ENCODE measurements at places on chromosomes 12 and 14.
A peak's percentile ranks its signal among the peaks of the same experiment; 100 is the strongest.

DNA sequence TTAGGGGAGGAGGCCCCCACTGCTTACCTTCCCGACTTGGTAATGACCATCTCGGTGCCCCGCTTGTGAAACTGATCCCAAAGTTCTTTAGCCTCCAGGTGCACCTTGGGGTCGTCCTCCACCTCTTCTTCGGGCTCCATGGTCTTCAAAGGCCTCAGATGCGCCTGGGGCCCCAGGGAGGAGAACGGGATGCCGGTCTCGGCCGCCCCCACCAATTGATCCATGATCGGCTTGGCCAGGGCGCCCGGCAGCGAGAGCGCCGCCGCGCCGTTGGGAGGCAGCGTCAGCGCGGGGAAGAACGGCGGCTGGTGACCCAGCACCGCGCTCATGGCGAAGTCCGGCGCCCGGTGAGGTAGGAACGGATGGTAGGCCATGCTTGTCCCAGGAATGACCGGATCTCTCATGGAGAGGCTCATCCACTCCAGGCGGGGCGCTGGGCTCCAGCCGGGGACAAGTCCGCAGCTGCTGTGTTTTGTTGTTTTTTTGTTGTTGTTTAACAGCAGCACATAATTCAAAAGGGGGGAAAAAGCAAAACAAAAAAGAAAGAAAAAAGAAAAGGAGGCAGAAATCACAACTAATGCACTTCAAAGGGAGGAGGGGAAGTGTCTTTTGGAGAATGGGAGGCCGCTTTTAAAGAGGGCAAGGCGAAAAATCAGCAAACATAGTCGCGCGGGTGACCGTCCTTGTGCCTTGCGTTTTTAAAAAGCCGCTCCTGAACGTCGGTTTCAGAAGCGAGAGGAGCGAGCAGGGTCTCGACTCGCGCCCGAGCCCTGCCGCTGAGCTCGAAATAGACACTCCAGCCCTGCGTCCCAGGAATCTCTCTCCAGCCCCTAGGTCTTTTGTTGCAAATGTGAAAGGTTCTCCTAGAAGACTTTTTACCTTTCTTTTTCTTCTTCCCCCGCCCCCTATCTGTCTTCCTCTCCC, 928 bp downstream of the TBX3 start:
- no peak for DNase-seq

DNA sequence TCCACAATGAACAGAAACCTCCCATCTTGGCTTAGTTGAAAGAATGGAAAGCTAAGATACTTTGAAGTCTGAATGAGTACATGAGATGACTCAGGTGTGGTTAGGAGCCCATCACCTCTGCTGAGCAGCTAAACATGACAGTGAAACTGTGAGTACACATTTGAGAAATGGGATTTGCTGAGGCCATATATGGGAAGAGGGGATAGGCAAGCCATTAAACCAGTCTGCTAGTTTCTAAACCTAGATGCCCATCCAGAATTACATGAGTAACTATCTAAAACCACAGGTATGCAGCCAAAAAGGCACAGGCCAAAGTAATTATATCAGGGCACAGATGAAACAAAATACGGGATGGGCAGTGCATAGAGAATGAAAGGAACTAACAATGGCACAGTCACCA, 41.2 kb downstream of the NKX2-1 start:
- DNase-seq, result no peak

DNA sequence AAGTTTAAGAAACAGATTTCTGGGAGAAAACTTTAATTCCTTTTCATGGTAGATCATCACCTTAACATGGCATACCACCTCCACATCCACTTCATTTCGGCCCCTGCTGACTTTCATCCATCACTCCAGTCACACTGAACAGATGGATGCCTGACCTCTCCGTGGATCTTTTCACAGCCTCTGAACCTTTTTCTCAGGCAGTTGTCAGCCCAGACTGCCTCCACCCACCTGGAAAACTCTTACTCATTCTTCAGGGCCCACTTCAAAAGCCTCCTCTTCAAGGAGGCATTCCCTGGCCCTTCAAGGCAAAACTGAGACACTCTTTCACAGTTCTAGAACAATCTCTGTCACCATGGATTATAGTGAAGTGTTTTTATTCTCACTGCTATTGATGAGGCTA, 52.9 kb downstream of the GXYLT1 start:
- DNase-seq, result no peak

DNA sequence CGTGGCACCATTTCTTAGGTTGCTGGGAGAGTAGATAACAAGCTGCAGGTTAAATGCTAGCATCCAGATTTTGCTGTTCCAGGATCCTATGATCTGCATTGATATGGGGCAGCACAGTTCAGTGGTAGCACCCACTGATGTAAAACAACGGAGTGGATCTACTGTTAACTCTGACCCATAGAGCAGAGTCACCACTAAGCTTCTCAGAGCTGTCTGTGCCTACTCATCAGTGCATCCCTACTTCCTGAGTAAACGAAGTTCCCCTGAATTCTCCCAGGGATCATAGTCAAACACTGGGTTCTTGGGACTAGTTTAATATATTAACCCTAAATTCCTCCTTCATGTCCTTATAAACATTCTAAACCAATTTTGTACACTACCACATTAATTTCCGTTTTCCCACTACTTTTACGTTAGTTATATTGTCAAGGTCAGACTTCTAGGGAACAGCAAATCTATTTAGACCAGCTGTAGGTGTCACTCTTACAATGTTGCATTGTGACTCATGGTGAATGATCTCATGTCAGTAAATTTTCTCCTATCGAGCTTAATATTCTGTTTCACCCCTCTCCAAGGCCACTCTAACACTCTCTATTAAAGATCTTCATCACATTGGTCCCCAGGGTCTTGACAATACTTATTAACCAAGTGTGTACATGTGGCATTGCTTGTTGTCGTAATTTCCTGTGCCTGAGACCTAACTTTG, 10.3 kb downstream of the RERGL start:
- DNase-seq, result no peak

DNA sequence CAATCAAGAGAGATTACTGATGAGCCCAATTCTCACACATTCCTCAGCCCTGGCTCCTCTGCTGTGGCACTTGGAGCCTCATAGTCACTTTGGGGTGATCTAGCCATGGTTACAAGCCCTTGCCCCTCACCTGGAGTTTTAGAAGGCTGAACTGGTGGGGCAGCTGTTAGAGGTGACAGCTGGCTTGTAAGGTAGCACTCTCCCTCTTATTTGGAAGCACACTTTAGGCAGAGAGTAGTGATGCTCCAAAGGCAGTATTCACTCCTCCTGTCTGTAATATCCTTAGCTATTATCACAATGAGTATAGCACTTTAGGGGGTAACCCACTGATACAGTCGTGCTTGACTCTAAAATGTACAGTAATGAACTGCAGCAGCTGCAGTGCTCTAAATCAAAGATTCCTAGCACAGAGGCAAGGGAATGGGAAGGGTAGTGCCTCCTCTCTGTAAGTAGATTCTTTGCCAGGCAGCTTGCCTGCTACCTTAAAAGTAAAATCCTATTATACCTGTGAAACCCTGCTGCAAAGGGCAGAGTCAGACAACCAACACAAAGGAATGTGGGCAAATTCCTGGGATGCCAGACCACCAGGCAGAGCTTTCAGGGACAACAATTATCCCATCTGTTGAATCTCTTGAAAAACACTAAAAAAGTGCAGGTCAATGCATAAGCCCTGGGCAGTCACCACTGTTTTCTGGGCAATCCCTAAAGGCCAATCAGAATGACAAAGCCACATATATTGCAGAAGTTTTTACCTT, 336.3 kb downstream of the NOVA1 start:
- DNase-seq, result no peak

DNA sequence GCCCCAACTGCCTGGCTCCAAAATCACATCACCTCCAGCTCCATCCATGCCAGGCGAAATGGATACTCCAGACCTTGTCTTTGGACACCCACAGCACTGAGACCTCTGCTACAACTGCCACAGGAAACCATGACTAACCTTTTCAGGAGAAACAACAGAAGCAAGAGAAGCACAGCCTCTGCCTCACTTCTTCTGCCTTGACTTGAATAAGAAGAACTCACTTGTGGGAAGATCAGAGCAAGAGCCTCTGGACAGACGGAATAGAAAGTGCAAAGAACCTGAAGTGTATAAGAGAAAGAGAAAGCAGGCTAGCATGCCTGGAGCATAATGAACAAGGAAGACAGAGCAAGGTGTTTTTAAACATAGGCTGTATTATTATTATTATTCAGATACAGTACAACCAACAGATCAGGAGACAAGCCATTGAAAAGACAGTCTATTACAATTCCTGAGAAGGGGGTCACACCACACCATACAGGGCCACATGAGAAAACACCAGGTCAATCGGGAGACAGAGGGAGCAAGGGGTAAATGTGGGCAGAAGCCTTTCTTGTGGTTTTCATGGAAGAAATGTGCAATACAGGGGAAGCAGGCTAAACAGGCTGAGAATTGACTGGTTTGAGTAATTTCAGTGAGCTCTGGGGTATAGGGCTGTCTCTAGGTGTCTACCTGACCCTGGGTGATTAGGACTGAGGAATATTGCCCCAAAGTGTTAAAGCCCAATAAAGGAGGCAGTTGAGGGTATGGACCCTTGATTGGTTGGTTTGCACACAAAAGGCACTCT, 7.4 kb upstream of the OR10P1 start:
- no peak for DNase-seq

- DNase-seq, result no peak
Observed at GRCh38 chr14:95538801-95539509, 4.1 kb downstream of the GLRX5 start.

DNA sequence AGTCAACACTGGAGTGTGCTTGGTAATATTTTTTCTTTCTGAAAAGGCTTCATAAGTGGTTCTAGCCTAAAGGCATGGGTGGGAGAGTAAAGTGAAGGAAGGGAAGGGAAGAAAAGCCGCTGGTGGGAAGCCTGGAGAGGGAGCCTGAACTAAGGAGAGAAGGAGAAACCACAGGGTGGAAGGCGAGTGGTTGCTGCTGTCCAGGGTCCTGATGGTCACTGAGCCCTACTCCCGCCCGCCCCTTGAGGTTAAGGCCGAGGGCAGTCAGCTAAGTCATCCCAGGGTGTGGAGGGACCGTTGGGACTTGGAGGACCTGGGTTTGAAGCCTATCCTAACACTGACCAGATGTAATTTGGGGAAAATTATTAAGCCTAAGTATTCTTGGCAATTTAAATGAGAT, 189.1 kb downstream of the PIWIL1 start:
- DNase-seq, result no peak

- no peak for DNase-seq
Observed at GRCh38 chr14:85442996-85443395, 86.9 kb upstream of the FLRT2 start.

DNA sequence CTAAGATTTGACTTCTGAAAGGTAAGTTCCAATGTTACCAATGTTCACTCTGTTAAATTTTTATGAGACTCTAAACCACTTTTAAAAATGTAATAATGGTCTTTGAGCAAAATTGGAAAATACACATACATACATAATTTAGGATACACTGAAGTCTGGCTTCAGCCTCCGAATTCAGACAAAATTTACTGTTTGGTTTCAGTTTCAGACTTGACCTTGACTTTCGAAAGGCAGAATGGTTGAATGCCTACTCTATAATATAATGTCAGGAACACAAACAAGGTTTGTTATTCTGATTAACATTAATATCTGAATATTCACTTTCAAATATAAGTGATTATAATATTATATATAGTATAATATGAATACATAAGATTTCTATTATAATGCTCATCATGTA, 74.1 kb upstream of the KRAS start:
- DNase-seq, result no peak

DNA sequence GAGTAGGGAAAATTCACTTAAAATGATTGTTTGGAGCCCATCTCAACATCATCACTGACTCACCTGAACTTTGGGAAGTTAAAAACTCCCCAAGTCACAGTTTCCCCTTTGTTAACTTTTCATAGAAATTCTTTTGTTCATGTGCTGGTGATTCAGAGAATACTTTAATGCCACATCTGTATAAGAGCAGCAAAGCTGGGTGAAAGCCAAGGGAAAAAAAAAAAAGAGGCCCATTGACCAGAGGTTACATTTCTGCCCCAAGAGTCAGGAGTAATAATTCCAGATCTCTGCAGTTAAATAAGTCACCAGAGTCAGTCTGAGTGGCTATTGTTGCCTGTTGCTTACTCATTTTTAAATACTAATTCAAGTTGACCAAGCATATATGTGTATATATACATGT, 136.4 kb upstream of the LGR5 start:
- DNase-seq, result no peak

DNA sequence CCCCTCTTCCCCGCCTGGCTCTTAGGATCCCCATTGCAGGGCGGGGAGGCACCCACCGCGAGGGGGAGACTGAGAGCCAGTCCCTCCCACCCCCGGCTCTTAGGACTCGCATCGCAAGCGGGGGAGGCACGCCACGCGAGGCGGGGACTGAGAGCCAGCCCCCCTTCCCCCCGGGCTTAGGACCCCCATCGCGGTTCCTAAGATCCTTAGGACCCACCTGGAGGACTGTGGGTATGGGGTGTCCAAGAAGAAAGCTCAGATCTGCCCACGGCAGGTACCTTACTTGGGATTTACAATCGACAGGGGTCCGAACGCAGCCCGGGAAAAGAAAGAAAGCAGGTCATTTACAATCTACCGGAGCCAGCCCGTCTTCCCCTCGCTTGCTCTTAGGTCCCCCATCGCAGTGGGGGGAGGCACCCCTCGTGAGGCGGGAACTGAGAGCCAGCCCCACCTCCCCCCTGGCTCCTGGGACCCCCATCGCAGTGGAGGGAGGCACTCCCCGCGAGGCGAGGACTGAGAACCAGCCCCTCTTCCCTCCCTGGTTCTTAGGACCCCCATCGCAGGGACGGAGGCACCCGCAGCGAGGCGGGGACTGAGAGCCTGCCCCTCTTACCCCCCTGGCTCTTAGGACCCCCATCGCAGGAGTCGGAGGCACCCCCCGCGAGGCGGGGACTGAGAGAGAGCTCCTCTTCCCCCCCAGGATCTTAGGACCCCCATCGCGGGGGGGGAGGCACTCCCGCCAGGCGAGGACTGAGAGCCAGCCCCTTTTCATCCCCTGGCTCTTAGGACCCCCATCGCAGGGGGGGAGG, 43.7 kb downstream of the DDX11 start:
- DNase-seq, result peak; percentile 65

GRCh38 chr12:110796952-110797351, 49.8 kb upstream of the CCDC63 start:
- DNase-seq, result no peak

- DNase-seq, result no peak
Observed at GRCh38 chr12:42887657-42888056, 298.1 kb upstream of the PRICKLE1 start.

- no peak for DNase-seq
Observed at GRCh38 chr12:124742678-124743077, 121.0 kb downstream of the SCARB1 start.

- DNase-seq, result no peak
Observed at GRCh38 chr12:5008661-5009060, 35.0 kb upstream of the KCNA5 start.

DNA sequence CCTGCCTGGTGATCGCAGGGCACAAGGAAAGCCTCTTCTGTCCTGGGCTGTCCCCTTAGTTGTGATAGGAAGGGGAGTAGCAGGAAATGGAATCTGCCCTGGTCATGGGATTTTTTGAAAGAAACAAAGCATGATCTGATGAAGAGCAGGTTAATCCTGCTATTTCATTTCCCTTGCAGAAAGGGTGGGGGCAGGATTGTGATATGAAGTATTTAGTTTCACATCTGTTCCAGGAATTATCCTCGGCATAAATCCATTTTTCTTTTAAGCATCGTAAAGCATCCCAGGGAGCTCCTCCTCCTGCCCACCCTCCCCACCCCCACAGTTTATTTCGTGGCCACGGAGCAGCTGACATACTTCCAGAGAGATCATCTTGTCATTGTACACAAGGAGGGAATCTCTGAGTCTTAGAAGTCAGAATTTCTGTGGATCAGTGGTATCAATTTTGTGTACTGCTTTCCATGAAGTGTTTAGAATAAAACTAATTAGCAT, 53.1 kb downstream of the TGFB3 start:
- no peak for DNase-seq

GRCh38 chr14:94330857-94331256, 7.7 kb upstream of the SERPINA6 start:
- no peak for DNase-seq

- DNase-seq, result no peak
Observed at GRCh38 chr14:71648725-71649124, 283.5 kb upstream of the RGS6 start.
